Right atrium auricular region (tissue), 2 donors: ENCODE measurements at places on chromosomes 7 and 10. TPM values are rescaled to one million over a fixed set of nuclear protein-coding genes. Genes with fewer than 3 reads are reported as not detected.

DNA sequence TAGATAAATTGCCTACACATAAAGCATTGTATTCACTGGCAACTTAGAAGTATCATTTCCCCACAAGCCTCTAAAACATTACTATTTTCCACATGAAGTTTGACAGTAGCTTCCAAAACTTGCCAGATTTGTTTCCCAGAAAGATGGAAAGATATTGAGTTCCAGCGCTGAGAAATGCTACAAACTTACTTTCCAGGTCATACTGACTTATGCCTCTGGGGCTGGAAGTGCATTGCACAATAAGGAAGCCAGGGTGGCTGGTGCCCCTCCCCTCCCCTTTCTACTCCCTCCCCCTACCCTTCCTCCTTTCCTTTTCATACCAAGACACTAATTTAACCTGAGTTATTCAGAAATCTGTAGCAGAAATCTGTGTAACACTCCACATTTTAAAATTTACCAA lies 212.6 kb downstream of the WDR37 start:
- no peak for DNase-seq

LIPJ gene
- not detected for total RNA-seq

GNAT3 gene
- not detected for total RNA-seq

SFMBT2 gene
- 7.9 TPM for total RNA-seq
